ENCODE measurements at places on chromosomes 5 and 9.
A peak's percentile ranks its signal among the peaks of the same experiment; 100 is the strongest.

GRCh38 chr5:178196986-178197385 is 7.3 kb upstream of the HNRNPAB start:
- no peak for DNase-seq

- DNase-seq, result no peak
These were observed 53.1 kb upstream of the DAB2IP start for GRCh38 chr9:121598167-121598964.

DNA sequence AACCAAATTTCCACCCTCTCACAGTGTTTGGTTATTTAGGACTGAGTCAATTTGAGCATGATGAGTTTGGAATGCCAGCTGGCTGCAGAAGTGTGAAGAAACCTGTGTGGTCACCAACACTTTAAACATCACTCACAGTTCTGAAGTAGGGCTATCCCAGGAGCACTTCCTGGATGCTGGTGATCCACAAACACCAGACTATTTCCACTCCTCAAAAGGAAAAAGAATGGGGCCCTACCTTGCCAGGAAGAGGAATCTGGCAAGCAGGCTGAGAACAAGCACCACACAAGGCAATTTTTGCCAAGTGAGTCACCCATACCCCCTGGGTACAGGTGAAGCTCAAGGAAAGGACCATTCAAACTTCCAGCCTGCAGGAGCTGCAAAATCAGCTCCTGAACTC is 294.2 kb upstream of the PTGER4 start:
- no peak for DNase-seq

- DNase-seq, result no peak
These were observed 44.7 kb downstream of the GAS1 start for GRCh38 chr9:86902586-86902985.

- DNase-seq, result no peak
These were observed 214.3 kb downstream of the ARHGAP26 start for GRCh38 chr5:142984525-142984924.

GRCh38 chr9:134376386-134377142 is 50.3 kb downstream of the RXRA start:
- no peak for DNase-seq

DNA sequence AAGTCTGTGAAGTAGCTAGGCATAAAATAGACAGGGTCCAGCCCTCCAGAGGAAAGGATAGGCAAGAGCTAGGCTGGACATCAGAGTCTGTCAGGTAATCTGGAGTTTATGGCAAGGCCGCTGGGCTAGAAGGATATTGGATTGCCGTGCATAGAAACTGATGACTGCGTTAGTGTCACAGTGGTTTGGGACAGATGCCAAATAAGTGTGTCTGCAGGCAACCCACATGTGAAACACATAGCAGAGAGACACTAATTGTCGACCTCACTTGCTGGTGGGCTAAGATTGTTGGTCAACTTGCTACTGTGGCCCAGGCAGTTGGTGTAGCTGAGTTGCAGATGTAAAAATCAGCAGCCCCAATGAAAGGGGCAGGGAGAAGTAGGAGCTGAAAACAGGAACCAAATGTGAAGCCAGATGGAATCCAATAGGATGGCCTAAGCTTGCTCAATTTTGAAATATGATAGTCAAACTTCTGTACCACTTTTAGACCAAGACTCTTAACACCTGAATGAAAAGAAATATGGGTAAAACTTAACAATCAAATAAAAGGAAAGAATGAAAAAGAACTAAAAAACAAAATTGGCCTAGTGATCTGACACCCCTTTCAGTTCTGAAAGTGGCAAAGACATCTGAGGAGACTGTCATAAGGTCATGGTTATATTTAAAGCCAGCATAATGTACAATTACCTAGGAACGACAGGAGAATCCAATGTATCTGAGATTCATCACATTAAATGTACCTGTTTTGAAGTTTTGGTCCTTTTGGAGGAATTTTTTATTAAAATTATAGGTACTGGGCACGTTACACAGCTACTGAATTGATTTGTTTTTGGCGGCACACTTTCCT is 243.3 kb upstream of the ACTBL2 start:
- DNase-seq, result no peak

- DNase-seq, result no peak
These were observed 126.1 kb upstream of the HAPLN1 start for GRCh38 chr5:83846624-83847350.

- DNase-seq, result no peak
These were observed 8.9 kb downstream of the FLT4 start for GRCh38 chr5:180640611-180640860.

GRCh38 chr9:3457175-3457574 is 68.6 kb downstream of the RFX3 start:
- no peak for DNase-seq

DNA sequence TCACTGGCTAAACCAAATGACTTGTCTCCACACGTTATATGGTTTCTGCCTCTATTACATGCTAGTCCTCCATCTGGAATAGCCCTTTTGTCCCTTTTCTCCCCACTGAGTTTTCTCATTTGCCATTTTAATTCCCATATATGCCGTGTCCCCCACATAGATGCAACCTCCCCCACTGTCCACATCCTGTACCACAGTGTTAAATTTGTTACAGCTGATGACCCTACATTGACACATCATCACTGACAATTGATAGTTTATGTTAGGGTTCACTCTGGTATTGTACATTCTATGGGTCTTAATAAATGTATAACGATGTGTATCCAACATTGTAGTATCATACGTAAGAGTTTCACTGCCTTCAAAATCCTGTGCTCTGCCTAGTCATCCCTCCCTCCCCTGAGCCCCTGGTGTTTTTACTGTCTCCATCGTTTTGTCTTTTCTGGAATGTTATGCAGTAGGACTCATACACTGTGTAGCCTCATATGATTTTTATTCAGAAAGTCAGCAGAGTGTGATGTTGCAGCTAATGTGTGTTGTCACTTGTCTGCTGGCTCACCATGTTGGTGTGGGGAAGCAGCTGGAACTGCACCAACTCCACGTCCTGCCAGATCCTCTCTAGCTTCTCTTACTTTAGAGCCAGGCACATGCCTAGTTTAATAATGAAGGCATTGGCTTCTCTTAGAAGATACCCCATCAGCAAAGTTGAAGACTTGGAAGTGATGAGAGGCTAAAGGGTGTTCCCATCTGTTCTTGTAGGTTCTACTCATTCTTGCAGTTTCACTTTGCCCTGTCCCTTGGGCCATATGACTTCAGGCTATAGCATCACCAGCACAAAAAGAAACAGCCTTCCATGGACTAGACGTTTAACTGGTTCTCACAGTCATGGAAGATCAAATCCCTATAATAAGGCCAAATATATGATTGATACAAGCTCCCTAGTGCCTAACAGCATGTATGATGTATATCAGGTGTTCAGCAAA is 30.2 kb downstream of the LRRC70 start:
- no peak for DNase-seq

- DNase-seq, result no peak
These were observed 678.5 kb upstream of the NUDT12 start for GRCh38 chr5:104241046-104241445.

- DNase-seq, result no peak
These were observed 2.4 kb downstream of the TICAM2 start for GRCh38 chr5:115599924-115600323.

- DNase-seq, result peak; percentile 59
These were observed 21.0 kb downstream of the DBH start for GRCh38 chr9:133657120-133657661.

- DNase-seq, result no peak
These were observed 21.6 kb downstream of the PDE6A start for GRCh38 chr5:149922950-149923349.

DNA sequence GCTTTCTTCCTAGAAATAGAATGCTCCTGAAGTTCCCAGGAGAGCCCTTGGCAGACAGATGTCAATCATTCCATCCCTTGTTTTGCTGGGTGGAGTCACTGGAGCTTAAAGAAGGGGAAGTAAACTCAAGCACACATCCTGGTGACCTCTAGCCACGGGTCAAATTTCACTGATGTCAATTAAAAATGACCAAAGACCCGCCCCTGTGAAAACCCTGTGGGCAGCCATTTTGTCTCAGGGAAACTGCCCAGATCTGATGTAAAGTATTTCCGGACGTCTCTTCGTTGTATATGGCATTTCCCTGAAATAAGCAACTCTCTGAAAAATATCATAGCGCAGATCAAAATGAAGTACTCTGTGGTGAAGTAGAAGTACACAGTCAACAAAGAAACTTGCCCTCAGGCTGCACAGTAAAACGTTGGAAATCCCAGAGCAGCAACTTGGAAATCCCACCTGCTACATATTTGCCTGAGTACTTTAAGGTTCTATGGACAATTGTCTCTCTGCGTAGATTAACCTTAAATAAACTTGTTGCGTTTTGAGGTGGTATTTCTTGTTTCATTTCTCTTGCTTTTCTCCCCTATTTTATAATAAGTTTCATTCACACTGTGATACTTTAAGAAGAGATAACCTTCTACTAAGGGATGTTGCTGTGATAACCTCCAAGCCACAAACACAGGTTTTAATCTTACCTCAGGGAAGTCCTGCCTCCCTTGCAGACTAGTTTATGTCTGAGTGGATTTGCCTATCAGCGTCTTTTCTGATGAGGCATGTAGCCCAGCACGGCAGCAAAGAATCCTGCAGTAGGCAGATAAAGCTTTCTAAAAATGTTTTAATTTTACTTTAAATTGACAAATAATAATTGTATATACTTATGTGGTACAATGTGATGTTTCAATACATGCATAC is 60.9 kb upstream of the PIP5K1B start:
- DNase-seq, result no peak

- DNase-seq, result no peak
These were observed 58.8 kb upstream of the GGTA1 start for GRCh38 chr9:121558473-121558872.

- DNase-seq, result no peak
These were observed 1.5 kb upstream of the STC2 start for GRCh38 chr5:173329491-173330337.

DNA sequence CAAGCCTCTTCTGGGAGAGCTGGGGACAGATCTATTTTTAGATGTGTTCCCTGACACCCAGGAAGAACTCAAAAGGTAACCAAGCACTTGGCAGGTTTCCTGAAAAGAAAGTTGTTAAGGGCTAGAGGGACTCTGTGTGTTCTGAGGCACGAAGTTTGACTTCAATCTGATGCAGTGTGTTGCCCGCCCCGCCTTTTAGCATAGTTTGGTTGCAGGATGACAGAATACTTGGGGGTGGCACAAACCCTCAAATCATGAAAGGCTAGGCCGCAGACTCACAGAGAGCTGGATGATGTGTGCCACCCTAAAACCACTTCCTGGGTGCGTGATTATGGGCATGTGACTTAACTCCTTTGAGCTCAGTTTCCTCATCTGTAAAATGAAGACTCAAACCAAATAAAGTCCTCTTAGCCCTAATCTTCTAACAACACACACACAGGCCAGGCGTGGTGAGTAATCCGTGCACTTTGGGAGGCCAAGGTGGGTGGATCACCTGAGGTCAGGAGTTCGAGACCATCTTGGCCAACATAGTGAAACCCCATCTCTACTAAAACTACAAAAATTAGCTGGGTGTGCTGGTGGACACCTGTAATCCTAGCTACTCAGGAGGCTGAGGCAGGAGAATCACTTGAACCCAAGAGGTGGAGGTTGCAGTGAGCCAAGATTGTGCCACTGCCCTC is 12.8 kb upstream of the NDFIP1 start:
- no peak for DNase-seq

GRCh38 chr5:66828548-66829357 is 232.6 kb downstream of the MAST4 start:
- DNase-seq, result peak; percentile 64

DNA sequence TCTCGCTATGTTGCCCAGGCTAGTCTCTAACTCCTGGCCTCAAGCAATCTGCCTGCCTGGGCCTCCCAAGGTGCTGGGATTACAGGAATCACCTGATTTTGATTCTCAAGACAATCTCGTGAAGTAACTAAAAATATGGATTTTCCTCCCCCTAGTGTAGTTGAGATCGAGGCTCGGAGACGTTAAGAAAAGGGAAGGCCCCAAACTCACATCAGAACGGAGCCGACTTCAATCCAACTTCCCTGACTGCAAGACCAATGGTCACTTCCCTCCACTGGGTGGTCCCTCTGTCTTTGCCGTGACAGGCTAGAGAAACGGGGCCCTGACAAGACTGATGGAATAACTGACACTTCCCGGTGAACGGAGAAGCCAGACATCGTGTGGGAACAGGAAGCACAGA is 28.3 kb downstream of the BARHL1 start:
- no peak for DNase-seq

DNA sequence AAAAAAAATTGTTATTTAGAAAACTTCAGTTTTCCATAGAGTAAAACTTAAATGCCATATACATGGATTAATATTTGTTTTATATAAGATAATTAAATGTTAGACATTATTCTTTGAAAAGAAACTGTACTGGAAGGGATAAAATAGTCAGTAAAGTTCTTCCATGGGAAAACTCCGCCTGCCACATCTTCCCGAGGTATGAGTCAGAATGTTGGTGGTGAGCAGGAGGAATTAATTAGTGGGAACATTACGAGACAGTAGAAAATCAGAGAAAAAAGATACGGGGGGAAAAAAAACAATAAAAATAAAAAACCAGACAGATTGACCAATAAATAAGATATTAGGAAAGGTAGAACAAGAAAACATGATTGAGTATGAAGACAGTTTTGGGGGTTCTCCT is 930.3 kb upstream of the C9orf72 start:
- DNase-seq, result no peak

- DNase-seq, result peak; percentile 69
These were observed 592.4 kb downstream of the KIF4B start for GRCh38 chr5:155605920-155606319.

DNA sequence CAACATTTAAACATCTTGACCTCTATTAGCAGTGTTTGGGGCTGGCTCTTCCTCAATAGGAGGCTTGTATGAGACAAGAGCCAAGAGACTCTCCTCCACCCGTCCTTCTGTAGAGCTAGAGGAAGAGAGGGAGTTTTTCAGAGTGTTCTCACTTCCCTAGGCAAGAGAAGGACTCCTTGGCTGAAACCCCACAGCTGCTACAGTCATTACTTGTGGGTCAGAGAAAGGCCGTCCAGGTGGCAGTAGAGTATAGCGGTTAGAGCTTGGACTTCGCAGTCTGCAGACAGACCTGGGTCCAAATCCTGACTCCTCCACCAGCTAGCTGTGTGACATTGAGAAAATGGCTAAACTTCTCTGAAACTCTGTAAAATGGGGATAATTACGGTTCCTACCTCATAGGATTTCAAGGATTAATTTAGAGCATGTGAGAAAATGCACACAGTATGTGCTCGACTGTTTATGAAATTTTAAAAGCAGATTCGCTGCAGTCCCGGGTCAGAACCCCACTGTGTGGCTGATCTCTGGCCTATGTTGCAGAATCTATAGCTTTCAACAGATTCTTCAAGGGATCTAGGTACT is 80.8 kb upstream of the ARAP3 start:
- no peak for DNase-seq
